ENCODE measurements at places on chromosomes 5 and 9.

DNA sequence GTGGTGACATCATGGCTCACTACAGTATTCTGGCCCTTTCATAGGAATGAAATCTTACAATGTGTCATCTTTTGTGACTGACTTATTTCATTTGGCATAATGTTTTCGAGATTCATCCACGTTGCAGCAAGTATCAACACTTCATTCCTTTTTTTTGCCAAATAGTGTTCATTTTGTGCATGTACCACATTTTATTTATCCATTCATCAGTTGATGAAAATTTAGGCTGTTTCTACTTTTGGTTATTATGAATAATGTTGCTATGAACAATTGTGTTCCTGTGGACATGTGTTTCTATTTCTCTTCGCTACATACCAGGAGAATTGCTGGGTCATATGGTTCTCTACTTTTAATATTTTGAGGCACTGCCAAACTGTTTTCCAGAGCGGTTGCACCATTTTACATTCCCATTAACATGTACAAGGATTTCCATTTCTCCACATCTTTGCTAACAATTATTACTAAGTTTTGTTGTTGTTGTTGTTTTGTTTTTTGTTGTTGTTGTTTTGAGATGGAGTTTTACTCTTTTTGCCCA, 43.5 kb downstream of the RMI1 start:
- no peak for DNase-seq

DNA sequence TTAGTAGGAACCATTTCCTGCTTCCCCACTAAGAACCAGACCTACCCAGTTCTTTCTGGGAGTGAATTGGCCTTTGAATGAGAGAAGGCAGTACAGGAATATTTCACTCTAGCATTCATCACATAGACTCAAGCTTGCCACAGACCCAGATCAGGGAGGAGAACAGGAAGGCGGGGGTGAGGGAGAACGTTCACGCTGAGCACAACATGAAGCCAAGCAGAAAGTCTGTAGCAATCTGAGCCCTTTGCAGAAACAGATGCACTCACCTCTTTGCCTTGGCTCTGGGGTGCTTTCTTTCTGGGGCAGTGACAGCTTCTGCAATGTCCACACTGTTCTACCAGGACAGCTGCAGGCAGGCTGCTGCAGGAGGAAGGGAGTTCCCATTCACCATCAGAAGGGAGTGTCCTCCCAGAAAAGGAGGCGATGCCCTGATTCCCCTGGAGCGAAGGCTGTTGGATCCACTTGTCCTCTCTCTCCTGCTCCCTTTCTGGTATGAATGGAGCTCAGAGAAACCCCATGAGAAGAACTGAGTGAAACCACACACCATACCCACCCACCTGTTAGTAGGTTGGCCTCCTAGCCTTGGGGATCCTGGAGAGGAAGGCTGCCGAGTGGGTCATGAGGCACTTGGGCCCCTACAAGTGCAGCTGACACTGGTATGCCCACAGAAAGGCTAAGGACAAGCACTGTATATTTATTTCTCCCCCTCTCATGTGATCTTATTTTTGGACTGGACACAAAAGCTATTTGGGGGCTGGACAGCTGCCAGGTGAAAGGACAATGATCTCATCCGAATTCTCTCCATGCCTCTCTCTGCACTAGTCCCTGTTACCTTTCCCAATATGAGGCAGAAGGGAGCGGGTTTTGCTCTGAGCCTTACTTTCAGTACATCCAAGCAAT, 11.7 kb upstream of the FGF1 start:
- DNase-seq = no peak

DNA sequence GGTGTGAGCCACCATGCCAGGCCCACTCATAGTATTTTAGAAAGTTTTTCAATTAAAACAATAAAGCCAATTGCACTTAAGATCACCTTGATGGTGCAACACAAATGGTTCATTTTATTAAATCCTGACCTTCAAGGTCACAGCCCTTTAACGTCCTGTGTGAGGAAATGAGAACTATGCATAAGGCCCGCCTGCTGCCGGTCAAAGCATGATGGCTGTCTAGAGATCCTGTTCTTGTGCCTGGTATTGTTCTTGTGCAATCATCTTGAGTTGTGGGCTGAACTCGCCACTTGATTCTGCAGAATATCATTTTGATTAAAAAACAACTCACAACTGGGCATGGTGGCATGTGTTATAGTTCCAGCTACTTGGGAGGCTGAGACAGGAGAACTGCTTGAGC, 43.6 kb upstream of the FBXW11 start:
- no peak for DNase-seq

DNA sequence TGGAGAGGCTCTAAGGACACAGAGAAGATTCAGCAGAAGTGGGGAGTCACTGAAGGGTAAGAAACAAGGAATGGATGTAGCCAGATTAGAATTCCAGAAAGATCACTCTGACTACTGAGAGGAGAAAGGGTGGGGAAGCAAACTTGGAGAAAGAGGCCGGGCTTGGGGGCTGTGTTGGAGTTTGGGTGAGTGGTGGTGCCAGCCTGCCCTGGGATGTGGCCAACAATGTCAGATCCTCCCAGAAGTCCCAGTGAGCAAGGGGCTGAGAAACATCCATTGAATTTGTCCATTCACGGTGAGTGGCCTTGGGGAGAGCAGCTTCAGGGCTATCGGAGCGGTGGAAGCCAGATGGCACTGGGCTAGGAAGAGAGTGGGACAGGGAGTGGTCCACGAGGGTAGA, 60.4 kb downstream of the COL15A1 start:
- DNase-seq = no peak

GRCh38 chr5:76388791-76389512, 14.1 kb upstream of the IQGAP2 start:
- no peak for DNase-seq

DNA sequence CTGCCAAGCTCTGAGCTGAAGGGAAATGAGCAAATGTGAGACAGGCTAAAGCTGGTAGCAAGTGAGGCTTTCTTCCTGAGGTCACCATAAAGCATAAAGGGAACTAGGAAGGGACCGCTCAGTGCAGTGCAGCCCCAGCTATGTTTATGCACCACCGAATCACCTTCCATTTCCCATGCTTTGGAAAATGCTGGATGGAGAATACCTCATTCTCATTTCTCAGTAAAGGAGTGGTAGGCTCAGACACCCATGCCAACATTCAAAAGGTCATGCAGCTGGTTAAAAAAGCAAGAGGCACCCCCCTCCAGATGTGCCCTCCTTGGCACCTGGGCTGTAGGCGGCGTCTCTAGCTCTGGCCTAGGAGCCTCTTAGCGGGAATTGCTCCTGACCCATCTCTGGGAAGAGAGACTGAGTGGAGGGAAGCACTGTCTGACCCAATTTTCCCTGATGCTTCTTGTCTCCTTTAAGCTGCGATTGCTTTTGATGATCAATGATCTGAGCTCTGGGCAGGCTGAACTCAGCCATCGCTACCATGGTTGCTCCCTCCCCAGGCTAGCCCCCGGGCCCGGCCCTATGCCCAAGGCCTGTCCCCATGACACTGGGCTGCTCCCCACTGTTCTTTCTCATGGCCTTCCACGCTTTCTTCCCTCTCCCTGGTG, 58.7 kb downstream of the ZNF354C start:
- no peak for DNase-seq

- DNase-seq = no peak
Observed at GRCh38 chr5:97101189-97101910, 41.1 kb downstream of the LIX1 start.

DNA sequence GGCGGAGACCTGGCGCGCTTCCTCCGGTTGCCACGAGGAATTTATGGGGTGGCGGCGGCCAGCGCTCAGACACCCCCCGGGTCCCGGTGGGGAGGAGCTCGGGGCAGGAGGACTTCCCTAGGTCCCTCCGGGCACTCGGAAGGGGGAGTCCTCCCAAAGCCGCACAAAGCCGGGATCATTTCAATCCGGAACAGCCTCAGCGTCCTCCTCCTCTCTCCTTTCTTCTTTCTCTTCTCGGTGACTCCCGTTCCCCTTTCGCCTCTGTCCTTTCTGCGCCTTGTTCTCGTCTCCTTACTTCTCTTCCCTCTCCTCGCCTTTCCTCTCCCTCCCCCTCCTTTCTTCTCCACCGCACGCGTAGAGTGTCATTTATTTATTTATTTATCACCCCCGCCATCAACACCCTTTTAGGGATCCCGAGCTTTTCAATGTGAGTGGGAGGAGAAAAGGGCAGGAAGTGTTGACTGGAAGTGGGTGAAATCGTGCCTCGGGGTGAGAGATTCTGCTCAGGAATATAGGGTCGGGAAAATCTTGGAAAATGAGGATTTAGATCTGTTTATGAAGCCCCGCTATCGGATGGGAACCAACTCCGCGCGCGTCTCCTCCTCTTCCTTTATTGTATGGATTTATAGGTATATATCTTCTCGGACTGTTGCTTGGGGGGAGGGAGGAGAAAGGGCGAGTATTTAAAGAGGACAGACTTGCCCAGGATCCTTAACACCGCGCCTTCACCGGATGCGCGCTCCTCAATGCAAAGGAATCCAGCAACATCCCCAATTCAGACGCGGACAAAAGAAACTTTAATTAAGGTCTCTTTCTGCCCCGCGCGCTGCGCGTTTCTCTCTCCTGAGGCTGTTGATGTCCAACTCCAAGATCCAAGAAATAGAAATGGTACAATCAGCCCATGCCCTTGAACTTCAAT, 2.0 kb upstream of the ZNF462 start:
- no peak for DNase-seq

- no peak for DNase-seq
Observed at GRCh38 chr9:98161851-98162250, 30.6 kb downstream of the CORO2A start.

DNA sequence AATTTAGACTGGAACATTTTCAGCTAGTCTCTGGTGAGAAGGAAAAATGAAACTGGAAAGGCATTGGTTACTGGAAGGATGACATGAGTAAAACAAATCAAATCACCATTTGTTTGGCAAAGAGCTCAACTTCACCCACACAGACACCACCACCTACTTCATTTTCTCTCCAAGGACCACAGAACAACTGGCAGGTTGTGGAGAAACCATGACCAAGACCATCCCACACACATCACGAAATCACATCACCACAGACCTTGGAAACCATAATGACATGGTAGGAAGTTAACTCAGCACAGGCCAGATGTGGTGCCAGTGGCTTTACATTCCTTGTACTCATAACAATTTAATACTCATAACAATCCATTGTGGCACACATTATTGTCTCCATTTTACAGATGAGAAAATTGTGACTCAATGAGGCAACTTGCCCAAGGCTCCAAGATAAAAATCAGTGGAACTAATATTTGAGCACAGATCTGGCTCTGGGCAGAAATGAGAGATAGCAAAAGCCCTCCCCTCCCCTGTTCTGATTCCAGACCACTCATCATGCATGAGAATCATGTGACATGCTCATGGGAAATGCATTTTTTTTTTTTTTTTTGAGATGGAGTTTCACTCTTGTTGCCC, 7.5 kb downstream of the OR1K1 start:
- no peak for DNase-seq
